ENCODE measurements at places on chromosomes 5 and 9.

- DNase-seq, result no peak
Observed at GRCh38 chr5:93247105-93247504, 333.9 kb downstream of the NR2F1-AS1 start.

DNA sequence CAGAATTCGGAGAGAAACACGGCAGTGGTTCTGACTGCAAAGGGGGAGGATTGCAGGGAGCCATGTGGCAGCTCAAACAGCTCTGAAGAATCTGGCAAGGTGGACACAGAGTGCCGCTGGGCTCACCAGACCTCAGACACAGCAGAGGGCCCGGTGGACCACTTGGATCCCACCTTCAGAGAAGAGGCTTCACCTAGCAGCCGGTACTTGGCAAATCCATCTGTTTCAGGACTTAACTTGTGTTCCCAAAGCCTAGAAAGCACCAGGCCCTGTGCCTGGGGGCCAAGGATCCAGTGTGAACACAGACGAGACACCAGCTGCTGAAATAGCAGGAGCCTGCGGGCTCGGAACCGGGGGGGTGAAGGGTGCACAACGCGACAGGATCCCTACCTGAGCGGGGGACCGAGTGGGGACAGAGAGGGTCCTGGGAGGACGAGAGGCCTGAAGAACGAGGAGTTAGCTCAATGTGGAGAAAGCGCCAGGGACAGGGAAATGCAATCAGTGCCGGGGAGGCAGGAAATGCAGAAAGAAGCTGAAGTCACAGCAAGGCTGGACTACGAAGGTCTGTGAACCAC, 44.6 kb downstream of the BTNL9 start:
- no peak for DNase-seq

DNA sequence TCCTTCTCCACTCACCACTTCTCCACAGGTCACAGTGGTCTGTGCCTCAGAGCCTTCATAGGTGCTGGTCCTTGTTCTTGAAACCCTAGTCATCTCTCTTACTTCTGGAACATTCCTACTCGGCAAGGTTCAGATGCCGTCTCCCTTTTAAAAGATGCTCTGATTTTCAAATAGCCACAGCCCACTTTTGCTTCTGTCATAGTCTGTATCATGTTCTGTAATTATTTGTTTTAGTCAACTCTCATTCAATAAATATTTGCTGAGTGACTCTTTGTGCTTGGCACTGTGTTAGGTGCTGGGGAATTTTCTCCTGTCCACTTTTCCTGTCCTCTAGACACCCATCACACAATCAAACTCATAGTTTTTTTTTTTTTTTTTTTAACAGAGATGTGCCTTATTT, 181.3 kb upstream of the IL12B start:
- DNase-seq, result no peak

DNA sequence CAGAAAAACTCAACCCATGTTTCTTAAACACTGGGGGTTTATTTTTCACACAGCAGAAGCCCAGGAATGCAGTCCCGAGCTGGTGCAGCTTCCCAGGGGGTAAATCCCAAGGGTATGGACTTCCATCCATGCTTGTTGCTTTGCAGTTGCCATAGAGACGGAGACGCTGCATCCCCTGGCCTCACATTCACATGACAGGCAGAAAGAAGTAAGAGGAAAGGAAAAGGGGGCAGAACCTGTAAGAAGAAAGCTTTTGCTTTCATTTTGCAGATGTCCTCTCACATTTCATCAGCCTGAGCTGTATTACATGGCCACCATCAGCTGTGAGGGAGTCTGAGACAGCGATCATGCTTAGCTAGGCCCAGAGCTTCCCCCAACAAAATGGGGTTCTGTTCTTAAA, 321.0 kb downstream of the AGTPBP1 start:
- no peak for DNase-seq

DNA sequence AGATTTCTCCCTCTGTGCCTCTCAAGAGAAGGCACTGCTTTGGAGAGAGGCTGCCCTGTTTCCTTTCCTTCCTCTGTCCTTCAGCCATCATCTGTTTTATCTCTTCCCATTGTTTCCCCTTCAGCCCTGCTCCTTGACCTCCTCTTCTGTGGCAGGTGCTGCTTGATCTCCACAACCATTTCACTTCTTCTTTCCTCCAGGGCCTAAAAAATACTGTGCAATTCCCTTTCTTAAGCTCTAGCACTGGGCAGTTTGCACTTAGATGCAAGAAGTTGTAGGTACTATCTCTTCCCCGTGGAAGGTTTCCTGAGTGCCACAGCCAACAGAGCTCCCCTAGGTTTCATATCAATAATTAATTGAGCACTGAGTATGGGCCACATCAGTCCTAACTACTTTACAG, 8.8 kb upstream of the ADRB2 start:
- DNase-seq, result no peak

- DNase-seq, result no peak
Observed at GRCh38 chr9:96156171-96156974, 145.6 kb downstream of the HSD17B3 start.

GRCh38 chr9:1514250-1514649, 464.1 kb downstream of the DMRT2 start:
- no peak for DNase-seq

DNA sequence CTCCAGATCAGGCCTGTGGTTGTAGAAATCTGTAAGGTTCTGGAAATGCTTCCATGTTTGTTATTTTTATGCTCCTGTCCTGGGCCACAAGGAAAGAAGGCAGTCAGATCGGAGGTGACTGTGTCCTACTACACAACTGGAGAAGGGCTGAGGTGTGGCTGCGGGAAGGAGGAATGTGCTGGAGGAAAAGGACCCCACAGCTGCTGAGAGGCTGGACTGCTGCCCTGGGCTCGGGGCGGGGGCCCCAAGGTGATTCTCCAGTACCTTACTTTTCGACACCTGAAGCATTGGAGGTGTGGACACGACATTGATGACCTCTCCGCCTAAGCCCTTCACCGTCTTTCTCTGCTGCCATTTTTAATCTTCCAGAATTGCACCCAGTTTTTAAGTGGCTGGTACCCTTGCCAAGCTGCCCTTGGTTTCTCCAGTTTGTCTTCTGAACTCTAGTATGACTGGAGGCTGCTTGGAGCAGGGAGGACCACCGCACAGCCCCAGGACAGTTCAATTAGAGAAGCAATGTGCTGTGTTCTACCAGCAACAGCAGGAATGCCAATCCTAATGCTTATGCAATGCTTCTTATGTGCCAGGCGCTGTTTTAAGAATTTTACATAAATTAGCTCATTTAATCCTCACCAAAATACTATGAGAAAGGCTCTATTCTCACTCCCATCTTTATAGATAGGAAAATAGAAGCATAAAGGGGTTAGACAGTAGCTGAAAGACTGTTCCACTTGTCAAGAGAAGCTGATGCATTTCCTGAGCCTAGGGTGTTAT, 13.5 kb upstream of the ANKRD33B start:
- DNase-seq, result no peak

GRCh38 chr5:6737043-6737941, 24.1 kb downstream of the TENT4A start:
- no peak for DNase-seq

GRCh38 chr9:115972843-115973595, 180.6 kb upstream of the PAPPA start:
- DNase-seq, result no peak

GRCh38 chr9:3951161-3951665, 348.7 kb downstream of the GLIS3 start:
- no peak for DNase-seq

DNA sequence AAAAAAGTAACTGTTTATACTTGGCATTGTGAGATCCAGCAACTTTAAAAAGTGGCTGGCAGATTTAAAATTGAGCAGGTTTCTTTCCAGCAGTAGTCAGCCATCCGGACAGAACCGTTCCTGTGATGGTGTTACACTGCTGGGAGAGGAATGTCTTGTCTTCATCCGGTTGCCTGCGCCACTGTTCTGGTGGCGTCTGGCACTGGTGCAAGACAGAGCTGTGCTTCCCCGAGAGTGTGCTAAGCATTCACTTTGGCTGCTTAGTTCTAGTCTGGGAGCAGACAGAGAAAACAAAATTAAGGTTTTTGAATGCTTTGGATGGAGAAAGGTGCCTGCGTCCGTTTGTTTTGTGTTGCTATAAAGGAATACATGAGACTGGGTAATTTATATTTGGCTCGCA, 35.5 kb upstream of the CREBRF start:
- no peak for DNase-seq

DNA sequence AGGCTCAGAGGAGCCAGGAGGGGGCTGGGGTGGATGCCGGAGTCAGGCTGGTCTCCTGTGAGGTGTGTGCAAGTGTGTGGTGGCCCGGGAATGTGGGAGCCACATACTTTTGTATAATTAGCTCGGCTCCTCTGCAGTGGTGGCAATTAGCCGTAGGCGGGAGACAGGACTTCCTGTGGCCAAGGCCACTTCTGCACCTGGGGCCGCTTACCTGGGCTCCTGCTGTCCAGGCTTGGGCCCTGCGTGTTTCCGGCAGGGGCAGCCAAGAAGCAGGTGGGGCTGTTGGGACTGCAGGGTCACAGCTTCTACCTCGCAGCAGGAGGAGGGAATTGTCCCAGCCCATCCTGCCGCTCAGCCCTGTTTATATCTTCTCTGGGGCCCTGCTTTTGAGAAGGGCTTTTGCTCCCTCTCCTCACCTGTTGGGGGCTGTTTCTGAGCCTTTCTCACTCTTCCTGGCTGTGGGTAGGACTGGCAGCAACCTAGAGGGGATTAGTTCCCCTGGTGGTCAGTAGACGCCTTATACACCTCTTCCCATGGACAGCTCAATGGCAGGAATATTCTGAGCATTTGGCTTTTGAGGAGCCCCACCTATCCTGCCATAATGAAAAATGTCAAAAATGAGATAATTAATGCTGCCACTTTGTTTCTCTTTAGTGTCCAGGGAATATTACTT, 145.4 kb upstream of the PITX1 start:
- no peak for DNase-seq

GRCh38 chr5:179803651-179804554, 2.8 kb downstream of the MGAT4B start:
- no peak for DNase-seq

DNA sequence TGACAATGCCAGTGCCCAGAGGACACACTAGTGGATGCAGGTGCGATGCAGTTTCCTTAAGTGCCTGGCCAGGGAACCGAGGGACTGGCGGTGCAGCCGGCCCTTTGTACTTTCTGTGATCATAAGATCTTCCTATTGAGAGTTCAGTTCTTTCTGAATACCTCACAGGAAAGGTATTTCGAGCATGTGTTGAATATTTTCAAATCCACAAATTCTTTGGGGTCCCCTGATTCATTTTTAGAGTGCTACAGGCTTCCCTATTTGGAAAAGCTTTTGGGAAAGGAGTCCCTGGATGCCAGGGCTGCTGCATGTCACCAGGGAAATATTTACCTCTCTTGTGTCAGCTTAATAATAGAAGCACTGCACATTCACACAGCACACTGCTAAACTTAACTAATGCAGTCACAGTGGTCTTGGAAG, 281.5 kb downstream of the GADD45G start:
- DNase-seq, result no peak

GRCh38 chr9:133103987-133104505, 17.0 kb downstream of the RALGDS start:
- DNase-seq, result no peak

DNA sequence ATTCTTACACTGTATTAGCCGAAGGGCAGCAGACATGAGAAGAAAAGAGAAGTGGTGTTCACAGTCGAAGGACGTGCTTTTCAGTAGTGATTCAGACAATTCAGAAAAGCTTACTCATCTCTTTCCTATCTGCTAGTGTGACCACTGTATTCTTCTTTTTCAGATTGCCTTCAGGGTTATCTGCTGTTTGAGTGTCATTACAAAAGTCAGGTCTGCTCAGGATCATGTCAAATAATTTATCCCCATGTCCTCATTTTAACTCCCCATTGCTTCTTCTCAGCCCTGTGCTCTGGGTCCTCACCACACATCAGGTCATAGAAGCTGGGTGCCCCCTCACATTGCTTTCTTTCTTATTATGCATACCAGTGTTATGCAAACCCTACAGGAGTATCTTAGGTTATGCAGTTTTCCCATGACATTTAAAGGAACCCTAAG, 394.0 kb downstream of the CETN3 start:
- DNase-seq, result no peak

GRCh38 chr9:107627781-107628180, 138.2 kb upstream of the KLF4 start:
- no peak for DNase-seq

DNA sequence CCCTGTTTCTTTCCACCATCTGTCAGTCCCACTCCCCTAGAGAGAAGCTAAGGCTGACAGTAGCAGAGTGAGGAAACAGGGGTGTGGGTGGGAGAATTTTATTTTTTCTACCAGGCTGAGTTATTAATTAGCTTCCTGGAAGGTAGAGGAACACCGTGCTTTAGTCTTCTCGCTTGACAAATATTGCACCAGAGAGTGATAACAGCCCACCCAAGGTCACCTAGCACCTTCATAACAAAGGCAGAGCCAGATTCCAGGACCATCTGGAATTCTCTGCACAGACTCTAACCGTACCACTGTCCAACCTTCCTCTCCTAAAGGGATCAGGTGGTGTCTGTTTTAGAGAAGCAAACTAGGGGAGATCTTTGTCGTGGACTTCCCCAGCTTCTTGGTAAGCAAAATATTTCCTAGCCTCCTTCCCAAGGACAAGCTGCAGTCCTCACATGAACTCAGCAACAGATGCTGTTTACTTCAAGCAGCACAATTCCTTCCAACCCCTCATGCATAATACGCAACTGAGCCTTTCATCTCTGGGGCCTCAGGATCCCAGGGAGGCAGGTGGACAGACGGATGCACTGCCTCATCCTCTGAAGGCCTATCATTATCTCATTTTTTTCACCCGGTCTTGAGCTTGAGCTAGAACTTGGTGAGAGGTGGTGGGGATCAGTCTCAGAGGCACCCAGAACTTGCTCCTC, 308.7 kb upstream of the BRINP1 start:
- no peak for DNase-seq

GRCh38 chr5:123916345-123917121, 404.6 kb downstream of the CSNK1G3 start:
- no peak for DNase-seq

- no peak for DNase-seq
Observed at GRCh38 chr5:158369241-158369640, 510.3 kb upstream of the CLINT1 start.

DNA sequence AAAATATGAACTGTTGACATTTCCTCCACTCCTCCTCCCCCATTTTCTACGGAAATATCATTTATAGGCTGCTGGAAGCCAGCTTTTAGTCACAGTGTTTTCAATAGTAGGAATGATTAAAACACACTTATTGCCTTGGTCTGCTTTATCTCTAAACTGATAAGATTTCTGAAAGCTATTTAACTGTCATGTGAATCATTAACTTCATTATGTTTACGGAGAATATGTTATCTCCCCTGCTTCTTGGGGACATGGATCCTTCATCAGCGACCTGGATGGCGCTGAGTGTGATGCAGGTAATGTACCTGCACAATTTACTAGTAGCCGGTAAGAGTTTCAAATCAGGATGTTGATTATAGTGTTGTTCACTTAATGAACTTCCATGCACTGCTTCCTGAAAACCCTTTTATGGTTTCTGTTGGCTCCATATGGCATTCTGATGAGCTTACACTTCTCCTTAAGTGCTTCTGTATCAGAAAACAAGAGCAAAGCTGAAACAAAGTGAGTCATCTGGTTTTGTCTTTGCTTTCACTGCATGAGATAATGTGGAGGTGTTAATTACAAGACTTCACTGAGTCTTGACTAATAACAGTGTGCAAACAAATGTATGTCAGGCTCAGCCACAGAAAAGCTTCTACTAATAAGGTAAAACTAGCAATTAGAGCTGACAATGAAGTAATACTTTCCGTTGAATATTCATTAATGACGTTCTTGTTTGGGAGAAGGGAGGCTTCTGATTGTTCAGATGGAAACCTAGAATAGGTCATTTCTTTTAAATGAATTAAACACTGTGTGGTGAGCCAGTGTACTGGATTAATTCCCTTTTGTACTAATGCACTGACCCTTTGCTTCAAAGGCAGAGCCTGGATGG, 162.4 kb upstream of the ZNF608 start:
- DNase-seq, result no peak

- no peak for DNase-seq
Observed at GRCh38 chr9:77020413-77021290, 1.2 kb downstream of the FOXB2 start.

Data from stimulated activated CD8-positive, alpha-beta memory T cell treated with anti-CD3 and anti-CD28 coated beads, Interleukin-4, amount 100 ng/mL, for 4 hours (primary cell).